NAMALWA (cell line): ENCODE measurements at places on chromosomes 6 and 20.

DNA sequence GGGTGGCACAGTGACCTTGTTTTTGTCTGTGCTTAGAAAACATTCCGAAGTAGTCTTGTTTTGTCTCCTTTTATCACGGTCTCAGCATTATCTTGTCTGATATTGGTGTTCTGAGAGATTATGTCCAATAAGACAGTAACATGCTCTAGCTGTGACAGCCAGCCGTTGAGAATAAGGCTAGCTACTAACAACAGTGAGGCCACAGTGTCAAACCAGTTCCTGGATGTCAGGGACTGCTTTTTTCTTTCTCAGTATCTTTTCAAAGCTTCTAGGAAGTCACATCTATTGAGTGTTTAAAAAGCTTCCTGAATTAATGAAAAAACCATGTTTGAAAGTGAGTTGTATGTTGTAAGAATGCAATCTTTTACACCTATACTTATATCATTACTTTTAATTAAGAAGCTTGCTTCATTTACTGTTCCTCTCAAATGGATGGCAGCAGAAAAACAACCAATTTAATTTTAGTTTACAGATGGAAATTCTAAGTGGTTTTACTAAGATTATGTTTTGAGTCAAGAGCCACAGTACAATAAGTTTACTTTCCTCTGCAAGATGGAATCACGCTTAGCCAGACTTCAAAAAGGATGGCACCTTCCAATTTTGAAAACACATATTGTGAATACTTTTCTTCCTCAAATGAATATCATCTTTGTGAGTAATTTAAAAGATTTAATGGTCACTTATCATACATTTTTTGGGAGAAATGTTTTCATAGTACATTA lies 53.1 kb downstream of the MAP3K7 start:
- DNase-seq, result no peak

GRCh38 chr6:1094306-1094705 lies 217.6 kb upstream of the FOXQ1 start:
- DNase-seq, result no peak

GRCh38 chr20:50409495-50409894 lies 100.7 kb upstream of the PTPN1 start:
- no peak for DNase-seq

DNA sequence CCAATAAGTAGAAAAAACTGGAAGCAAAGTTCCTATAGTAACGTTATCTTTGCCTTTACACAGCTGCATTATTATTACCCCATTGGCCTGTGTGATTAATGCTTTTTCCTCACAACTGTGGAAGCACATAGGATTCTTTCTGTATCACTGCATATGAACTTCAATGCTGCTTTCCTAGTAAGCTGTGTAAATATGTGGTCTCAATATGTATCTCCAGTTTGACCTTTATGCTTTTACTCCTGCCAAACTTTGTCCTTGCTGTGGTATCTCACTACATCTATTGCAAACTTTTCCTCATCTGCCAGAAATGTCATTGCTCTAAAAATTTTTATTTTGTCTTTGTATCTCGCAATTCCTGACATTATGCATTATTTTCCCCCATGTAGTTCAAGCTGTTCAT lies 168.6 kb downstream of the ZFAND3 start:
- DNase-seq, result no peak

DNA sequence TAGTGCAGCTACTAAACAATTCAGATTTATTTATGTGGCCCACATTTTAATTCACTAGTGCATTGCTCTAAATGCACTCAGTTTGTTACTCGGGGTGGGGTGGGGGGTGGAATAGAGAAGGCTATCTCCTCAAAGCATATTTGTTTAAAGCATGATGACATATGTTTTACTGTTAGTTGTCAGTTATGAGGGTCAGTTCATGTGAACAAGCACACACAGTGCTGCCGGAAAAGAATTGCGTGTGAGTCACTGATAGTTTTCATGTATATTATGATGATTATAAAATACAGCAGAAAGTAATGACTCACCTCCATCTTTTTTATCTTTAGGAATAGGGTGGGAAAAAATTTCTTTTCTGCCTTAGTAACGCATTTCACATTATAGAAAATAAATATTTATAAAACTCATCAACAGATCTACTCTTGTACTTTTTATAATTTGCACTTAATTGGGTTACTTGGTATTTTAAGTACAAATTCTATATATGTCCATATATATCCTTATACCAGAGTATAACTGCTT lies 42.2 kb upstream of the STXBP5 start:
- DNase-seq, result no peak

DNA sequence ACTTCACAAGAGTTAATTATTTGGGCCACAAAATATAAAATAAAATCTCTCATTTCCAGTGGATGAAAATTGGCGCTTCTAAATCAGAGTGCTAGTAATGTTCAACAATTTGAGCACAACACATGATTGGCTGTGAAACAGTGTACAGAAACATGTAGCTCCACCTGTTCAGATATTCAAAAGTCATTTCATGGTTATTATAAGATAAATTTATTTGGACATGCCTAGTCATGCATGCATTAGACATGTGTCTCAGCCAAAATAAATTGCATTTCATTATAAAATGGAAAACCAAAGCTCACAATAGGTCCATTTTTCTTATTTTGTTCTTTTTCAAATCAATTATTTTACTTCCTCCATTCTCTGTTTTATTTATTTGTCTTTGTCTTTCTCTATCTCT lies 374.8 kb downstream of the LMBRD1 start:
- DNase-seq, result no peak

DNA sequence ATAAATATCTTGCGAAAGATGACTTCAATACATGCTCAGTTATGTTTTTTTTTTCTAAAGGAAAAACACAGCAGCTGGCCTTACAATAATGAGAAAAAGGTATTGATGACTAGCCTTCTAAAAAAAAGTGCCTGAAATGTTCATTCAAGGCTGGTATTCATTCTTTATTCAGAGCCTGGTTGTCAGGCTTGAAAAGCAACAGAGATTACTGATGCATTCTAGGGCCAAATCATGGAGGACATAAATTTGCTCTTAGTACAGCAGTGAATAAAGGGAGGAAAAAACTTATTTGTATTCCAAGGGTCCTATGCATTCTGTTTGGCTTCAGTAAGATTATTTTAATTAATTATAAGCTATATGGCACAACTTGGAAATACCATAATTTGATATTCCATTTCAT lies 83.5 kb downstream of the WASF1 start:
- DNase-seq, result no peak

DNA sequence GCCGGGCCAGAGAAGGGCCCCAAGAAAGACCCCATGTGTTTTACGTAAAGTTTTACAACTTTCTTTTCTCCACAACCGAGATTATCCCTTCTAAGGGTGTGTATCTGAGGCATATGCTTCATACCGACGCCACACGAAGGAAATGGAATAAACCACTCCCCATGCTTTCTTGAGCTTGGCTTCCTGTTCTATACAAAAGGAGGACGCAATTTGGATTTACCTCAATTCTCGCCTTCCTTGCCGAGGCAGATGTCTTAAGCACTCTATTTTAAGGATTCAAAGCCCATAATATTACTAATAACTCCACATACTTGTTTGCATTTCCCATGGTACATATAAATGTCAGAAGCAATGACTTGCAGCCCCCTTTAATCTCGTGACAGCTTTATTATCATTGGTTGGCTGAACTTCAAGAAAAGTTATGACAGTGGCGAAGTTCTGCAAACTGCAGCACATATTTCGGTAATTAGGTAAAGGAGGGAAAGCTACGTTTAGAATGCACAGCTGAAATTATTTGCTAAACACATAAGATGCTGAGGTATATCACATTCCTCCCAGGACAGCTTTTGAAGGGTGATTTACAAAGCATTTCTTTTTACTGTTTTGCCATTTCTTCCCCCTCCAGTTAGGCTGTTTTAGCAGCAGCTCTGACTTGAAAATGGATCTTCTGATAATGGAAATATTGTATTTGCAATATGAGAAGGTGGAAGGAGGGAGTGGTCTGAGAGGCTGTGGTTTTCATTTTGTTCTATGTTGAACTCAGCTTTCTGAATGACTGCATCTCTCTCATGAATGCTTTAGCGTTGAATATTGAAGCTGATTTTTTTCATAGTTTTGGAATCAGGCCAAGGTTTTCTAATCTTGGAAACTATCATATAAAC lies 330.5 kb downstream of the EPHA7 start:
- DNase-seq, result no peak

GRCh38 chr6:722608-723007 lies 29.7 kb upstream of the EXOC2 start:
- DNase-seq, result no peak

DNA sequence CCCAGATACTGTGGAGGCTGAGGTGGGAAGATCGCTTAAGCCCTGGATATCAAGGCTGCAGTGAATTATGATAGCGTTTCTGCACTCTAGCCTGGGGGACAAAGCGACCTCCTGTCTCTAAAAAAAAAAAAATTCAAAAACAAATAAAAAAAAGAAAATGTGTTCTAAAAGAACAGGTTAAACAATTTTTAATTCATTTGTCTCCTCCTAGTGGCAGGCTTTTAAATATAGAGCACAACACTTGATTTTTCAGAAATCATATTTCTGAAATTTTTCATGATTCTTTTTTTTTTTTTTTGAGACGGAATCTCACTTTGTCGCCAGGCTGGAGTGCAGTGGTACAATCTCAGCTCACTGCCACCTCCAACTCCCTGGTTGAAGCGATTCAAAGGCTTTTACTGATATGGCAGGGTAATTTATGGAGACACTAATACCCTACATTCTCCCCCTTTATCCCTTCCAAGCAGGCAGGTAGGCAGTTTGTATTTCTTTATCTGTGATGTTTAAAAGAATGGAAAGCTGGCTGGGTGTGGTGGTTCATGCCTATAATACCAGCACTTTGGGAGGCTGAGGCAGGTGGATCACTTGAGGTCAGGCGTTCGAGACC lies 8.7 kb upstream of the GTF3C6 start:
- DNase-seq, result peak; percentile 65

GRCh38 chr20:39431091-39431880 lies 469.1 kb downstream of the DHX35 start:
- DNase-seq, result no peak

DNA sequence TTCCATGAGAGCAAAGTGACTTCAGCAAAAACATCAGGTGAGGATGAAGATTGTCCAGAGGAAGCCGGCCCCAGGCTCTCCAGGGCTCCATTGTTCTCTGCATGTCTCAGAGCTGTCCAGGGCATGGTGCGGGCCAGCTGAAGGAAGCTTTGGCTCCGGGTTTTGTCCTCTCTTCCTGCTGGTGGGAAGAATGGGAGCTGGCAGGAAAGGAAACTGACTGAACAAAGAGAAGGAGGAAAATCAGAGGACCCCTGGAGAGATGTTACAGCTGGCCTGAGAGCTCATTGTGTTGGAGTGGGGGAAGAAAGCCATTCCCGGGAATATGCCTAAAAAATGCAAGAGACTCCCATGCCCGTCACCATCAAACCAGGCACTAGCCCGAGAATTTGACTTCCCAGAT lies 27.1 kb downstream of the PRND start:
- no peak for DNase-seq

GRCh38 chr6:148521158-148521557 lies 178.5 kb downstream of the SASH1 start:
- no peak for DNase-seq

- DNase-seq, result no peak
Measured at GRCh38 chr6:73978330-73978729, 282.3 kb downstream of the CD109 start.

DNA sequence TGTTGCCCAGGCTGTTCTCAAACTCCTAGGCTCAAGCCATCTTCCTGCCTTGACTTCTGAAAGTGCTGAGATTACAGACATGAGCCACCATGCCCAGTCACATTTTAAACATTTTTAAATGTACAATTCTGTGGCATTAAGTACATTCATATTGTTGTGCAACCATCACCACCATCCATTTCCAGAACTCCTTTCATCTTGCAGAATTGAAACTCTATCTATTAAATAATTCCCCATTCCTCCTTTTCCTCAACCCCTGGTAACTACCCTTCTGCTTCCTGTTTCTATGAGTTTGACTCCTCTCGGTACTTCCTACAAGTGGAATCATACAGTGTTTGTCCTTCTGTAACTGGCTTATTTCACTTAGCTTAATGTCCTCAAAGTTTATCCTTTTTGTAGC lies 103.8 kb upstream of the NAA20 start:
- DNase-seq, result no peak

GRCh38 chr6:71419217-71420094 lies 130.8 kb downstream of the OGFRL1 start:
- DNase-seq, result no peak

DNA sequence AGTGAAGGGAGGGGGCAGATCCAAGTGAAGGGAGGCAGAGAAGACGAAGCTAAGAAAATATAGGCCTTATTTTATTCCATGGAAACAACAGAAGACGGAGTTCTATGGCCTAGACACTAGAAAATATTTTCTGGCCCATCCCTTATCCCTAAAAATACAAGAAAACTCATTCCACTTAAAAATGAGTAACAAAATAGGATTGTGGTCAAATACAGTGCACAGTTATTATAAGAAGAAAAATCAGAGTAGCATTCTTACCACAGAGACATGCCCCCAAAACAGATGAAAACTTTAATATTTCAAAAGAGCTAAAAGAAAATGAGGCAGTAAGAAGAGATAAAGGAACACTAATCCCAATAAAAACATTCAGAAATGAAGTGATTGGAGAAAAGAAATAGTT lies 202.9 kb downstream of the GMPR start:
- DNase-seq, result no peak

DNA sequence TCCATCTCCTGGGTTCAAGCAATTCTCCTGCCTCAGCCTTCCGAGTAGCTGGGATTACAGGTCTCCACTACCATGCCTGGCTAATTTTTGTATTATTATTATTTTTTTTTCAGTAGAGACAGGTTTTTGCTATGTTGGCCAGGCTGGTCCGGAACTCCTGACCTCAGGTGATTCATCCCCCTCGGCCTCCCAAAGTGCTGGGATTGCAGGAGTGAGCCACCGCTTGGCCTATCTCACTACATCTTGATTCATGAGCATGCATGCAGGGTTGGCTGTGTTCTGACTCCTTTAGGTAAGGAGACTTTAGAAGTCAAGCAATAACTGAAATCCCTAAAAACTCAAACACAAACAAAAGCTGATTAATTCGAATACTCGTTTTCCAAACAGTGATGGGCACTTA lies 80.9 kb downstream of the GJA1 start:
- DNase-seq, result no peak

GRCh38 chr6:55979526-55979925 lies 104.1 kb upstream of the BMP5 start:
- DNase-seq, result no peak

GRCh38 chr6:87742106-87742505 lies 40.1 kb upstream of the AKIRIN2 start:
- DNase-seq, result peak; percentile 72

DNA sequence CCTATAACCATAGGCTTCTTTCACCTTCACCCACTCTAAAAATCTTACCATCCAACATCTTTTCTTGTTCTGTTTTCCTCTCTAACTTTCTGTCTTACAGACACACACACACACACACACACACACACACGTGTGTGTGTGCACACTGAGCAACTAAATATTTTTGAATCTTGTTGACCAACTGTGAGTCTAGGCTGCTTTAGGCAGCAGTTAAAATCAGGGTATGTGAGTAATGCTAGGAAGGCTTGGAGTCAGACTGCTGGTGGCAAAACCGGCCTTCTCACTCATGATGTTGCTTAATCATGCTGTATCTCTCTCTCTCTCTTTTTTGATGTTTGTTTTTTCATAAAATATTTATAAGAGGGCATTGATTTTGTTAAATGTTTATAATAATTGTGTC lies 103.1 kb upstream of the TBX18 start:
- DNase-seq, result no peak

GRCh38 chr6:129785047-129785755 lies 75.2 kb upstream of the ARHGAP18 start:
- no peak for DNase-seq

GRCh38 chr20:59453759-59454560 lies 150.4 kb upstream of the PHACTR3 start:
- no peak for DNase-seq
